ENCODE measurements at places on chromosomes 6 and 20.

- DNase-seq: no peak
Observed at GRCh38 chr6:47527274-47527673, 49.7 kb downstream of the CD2AP start.

DNA sequence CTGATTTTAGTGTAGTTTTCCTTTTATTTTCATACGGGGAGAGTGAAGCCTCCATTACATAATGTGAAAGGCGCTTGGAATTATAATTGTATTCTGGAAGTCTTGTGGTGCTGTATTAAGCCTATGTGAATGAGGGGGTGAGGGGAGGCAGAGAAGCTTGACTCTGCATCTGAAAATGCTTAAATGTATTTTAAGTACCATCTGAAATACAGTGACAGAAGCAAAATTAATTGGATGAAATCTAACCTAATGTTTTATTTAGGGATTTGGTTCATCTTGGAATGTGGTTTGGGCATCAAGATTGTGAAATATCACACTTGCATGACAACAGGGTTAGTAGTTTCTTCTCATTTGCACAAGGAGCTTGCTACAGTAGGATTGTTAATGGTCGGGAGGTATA, 41.2 kb downstream of the TMEM200A start:
- no peak for DNase-seq

DNA sequence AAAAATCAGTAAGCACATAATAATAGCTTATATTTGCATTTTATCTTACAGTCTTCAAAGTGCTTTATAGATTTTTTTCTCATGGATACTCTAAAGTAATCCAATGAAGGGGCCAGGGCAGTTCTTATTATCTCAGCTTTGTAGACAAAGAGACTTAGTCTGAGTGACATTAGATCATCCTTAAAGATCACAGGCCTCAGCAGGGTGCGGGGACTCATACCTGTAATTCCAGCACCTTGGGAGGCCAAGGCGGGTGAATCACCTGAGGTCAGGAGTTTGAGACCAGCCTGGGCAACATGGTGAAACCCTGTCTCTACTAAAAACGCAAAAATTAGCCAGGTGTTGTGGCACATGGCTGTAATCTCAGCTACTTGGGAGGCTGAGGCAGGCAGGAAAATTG, 14.5 kb downstream of the FERMT1 start:
- DNase-seq: no peak

DNA sequence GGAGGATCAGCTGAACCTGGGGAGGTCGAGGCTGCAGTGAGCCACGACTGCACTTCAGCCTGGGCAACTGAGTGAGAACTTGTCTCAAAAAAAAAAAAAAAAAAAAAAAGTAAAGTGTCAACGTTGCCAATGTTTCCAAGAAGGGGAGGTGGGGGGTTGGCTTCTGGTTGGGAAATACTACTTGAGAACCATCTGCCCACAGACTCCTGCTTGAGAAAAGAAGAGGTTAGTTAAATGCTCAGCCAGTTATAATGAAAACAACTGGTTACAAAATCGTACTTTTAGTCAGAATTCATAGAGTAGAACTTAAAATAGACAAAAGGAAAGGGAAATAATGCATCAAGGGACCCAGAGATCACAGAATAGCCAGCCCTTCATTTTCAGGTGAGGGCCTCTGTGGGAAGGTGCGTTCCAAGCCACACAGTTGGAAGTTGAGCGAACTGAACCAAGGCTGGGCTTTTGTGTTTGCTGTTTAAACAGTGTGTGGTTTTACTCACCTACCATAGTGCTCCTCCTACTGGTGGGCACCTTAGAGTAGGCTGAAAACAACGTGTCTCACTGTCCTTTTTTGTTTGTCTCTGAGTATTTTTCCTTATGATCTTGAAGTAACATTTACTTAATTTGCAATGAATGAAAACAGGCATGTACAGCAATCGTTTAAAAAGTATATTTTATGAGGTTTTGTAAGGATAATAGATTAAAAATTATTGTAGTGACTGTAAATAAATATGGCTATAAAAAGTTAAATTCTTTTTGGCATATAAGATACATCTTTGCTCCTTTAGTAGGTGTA, 200.7 kb downstream of the BCAS1 start:
- peak; percentile 60 for DNase-seq

Data from stimulated activated CD4-positive, alpha-beta T cell treated with anti-CD3 and anti-CD28 coated beads, Interleukin-12 subunit alpha, Interleukin-12 subunit beta, amount 100 ng/mL, for 24 hours (primary cell).